ENCODE measurements at places on chromosomes 7 and 10.
A peak's percentile ranks its signal among the peaks of the same experiment; 100 is the strongest.

DNA sequence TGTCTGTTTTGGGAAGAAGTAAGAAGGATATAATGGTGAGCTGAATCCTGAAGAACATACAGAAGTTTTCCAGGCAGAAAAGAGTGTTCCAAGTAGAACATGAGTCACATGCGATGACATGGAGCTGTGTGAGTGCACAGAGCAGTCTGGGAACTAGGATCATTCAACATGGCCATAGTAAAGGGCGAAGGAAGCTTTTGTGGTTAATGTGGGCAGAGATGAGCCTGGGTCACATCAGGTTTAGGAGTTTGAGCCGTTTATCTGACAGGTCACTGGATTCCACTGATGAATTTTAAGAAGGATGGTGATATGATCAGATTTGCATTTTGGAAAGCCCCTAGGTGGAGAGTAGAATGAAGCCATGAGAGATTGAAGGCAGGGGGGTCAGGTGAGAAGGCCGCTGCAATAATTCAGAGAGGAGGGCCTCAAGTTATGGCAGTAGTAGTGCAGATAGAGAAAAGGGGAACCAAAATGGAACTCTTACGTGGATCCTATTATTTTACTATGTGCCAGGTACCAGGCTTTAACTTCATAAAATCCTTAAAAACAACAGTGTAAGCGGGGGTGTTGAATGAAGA is 171.3 kb downstream of the RNLS start:
- no peak for DNase-seq

DNA sequence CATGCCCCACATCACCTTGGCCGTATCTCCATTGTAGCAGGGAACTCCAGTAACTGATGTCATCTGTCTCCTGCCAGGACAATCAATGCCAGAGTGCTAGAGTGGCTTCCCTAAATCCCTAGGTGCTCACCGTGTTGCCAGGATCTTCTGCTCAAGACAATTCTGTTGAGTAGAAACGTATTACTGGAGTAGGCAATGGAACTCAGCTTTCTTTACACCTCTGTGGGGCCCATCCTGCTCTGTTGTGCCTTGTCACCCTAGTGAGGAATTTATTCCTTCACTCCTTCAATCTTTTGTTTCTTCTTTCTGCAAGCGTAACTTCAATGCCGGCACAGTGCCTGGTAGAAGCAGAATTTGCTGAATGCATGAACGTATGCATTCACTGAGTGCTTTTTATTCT is 305.5 kb upstream of the ZMIZ1 start:
- no peak for DNase-seq

DNA sequence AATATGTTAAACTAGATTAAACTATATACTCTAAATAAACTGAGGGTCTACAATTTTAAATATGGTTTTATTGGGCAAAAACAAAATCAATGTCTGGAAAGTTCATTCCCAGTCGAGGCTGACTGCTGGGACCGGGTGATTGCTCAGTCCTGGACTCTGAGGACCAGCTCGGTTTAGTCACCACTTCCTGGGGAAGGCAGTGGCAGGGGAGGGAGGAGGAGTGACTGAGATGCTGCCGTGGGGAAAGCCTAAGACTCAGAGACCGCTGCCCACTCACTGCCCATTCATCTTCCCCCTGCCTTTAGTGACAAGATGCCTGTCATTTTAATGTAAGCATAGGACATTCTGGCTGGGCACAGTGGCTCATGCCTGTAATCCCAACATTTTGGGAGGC is 29.0 kb downstream of the ATOH7 start:
- DNase-seq = peak; percentile 66

GRCh38 chr7:51045319-51046102 is 262.8 kb upstream of the GRB10 start:
- no peak for DNase-seq

GRCh38 chr10:90413196-90413595 is 444.6 kb downstream of the HTR7 start:
- no peak for DNase-seq

DNA sequence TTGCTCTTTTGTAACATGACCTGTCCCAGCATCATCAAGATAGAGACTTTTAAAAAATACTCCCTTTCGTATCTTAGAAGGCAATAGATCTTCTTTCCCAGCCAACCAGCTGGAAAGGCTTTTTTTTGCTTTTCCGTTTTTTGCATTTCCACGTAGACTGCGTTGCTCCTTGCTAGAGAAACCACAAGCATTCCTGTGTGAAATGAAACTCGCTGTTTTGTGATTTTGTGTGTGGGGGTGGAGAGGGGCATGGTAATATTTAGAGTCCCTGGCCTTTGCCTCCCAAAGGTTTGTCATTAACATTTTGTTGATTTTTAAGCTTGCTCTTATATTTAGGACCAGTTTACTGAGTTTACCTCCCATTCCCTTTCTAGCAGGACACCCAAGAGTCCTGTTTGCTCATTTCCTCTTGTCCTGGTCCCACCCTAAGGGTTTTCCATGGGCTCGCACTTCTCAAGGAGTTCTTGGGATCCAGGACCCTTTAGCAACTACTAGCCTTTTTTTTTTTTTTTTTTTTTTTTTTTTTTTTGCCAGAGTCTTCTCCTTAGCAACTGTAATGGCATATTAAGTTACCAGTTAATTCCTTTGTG is 243.6 kb downstream of the BICC1 start:
- DNase-seq = no peak

GRCh38 chr10:88428442-88428841 is 154.7 kb downstream of the RNLS start:
- no peak for DNase-seq

GRCh38 chr10:132958883-132959558 is 16.7 kb upstream of the CFAP46 start:
- peak; percentile 46 for DNase-seq

DNA sequence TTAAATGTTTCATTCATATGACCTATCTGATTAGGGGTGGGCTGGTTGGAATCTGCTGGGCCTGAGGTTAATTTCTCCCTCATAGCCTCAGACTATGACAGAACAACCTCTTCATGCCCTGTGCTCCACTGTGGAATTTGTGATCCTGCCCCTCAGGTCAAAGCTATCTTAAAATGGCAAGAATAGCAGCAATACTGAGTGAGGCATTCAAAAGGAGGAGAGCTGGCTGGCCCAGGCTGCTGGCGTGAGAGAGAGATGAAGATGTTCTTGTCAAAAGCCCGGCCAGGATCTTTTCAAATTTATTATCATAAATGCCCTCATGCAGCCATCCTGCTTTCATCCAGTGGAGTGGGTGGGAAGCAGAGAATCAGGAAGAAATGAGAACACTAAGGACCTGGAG is 41.8 kb upstream of the PLCE1 start:
- no peak for DNase-seq

DNA sequence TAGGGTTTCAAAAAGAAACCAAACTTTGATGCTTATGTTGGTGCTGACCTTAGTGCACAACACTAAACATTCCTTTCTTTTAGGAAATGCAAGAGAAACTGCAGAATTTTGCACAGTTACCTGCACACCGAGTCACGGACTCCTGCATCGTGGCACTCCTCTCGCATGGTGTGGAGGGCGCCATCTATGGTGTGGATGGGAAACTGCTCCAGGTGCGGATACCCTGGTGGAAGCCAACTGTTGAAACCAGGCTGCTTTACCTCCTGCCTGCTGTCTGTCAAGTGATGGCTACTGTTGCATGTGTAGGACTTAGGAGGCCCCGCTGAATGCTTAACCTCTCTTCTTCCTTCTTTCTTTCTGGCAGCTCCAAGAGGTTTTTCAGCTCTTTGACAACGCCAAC is 11.7 kb downstream of the CASP2 start:
- DNase-seq = peak; percentile 80

- no peak for DNase-seq
Measured at GRCh38 chr7:93054975-93055374, 62.8 kb downstream of the SAMD9 start.

DNA sequence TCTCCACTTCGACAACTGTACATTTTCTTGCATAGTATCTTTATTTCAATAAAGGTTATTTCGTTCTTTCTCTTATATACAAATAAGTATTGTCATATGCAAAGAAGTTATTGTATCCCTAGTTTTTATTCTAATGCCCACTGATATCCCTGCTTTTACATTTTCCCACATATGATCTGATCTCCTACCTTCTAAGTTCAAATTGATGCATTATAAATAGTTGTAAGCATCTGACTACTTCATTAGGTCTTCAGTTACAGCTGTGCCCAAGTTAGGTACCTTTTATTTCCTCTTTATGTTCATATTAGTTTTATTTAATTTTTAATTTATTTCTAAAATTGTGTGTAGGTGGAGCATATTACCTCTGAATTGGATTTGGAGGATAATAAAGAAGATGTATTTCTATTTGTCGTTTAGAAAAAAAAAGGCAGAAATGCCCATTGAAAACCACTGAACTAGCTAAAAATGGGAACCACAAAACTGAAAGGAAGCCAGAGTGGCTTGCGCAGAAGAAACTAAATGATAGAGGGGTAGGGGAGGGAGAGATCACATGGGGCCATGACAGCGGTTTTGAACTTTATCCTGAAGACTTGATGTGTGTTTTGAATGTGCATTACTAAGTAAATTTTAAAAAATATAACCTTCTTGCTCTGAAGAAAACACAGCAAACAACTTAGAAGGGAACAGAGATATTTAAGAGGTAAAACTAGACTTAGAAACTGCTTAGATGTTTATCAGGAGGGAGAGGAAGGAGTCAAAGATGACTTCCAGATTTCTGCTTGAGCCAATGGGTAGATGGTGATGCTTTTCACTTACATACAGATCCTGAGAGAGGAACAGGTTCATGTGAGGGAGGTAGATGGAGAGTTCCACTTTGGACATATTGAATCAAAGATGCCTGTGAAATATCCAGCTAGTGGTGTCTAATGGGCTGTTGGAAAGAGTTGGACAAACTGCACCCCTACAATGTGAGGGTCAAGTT is 9.3 kb upstream of the ZC3HAV1L start:
- no peak for DNase-seq

GRCh38 chr10:28765641-28766040 is 88.3 kb downstream of the BAMBI start:
- DNase-seq = no peak

- peak; percentile 82 for DNase-seq
Measured at GRCh38 chr10:96719850-96720421, 378 bp downstream of the PIK3AP1 start.

DNA sequence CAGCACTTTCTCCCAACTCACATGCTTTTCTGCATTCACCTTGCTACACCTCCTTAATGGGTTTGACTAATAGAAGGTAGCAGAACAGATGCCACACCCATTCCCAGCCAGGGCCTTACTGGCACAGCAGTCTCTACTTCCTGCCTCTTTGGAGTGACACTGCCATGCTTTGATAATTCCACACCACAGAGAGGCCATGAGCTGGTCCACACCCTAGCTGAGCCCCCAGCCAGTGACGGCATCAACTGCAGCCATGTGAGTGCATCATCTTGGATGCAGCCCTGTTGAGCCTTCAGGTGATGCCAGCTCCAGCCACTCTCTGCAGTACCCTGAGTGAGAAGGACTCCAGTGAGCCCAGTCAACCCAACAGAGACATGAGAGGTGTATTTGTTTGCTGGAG is 27.5 kb upstream of the EZH2 start:
- DNase-seq = no peak

DNA sequence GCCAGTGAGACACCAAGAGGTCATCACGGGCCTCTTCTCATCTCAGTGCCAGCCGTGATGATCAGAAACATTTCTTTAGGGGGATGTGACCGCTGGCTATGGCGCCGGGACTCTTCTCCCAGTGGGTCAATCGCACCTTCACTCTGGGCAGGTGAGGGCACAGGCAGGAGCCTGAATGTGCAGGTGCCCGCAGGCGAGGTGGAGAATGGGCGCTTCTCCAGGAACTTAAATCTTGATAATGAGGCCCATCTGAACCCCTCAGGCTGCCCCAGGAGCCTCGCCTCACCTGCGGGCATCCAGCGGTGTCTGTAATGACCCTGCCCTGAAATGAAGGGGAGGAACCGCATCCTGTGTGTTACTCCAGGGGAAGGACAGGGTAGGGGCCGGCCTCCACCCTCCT is 204.7 kb downstream of the ADARB2 start:
- DNase-seq = no peak

GRCh38 chr10:123746061-123746460 is 79.9 kb downstream of the GPR26 start:
- no peak for DNase-seq

DNA sequence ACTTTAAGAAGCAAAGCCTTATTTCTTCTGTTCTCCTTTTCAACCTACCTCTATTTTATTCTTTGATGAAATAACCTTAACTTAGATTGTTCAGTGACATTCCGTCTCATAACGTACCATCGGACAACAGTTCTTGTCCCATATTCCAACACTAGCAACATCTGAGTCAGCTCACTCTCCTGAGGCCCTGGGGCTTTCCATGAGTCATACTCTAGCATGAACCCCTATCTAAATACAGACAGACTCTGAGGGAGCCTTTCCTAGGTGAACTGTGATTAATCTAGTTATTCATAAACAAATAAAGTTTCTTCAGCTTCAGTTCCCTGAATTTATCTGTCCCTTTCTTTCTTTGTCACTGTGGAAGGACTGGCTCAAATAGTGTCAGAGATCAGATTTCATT is 168.7 kb upstream of the LYZL1 start:
- DNase-seq = peak; percentile 57

GRCh38 chr10:20922451-20922850 is 25.3 kb upstream of the NEBL start:
- DNase-seq = no peak

GRCh38 chr10:34960983-34961382 is 129.2 kb downstream of the CUL2 start:
- DNase-seq = no peak

GRCh38 chr7:121537031-121537430 is 140.9 kb upstream of the FAM3C start:
- no peak for DNase-seq

- no peak for DNase-seq
Measured at GRCh38 chr10:23406409-23406808, 32.5 kb upstream of the OTUD1 start.

- DNase-seq = peak; percentile 40
Measured at GRCh38 chr10:103548581-103549348, 55.3 kb downstream of the NEURL1 start.

DNA sequence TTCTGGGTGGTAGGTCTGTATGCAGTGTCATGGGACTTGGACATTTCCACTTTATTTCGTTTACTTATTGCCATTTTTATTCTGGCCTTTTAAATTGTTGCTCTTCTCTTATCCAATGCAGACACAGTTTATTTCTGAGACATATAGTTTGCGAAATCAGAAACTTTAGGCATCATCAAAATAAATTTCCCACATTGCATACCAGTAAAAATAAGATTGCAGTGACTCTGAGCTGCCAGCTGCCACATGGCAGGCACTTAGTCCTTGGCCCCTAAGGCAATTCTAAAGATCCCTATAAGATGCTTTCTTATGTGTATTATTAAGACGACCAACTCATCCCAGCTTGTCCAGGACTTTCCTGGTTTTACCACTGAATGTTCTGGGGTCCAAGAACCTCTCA is 81.8 kb upstream of the ANKRD1 start:
- DNase-seq = no peak

GRCh38 chr7:44631458-44632115 is 25.2 kb downstream of the OGDH start:
- DNase-seq = no peak

GRCh38 chr7:150322114-150322832 is 882 bp upstream of the LRRC61 start:
- no peak for DNase-seq

GRCh38 chr7:39950473-39951225 is 593 bp downstream of the CDK13 start:
- DNase-seq = no peak

- peak; percentile 84 for DNase-seq
Measured at GRCh38 chr10:111128331-111129180, 51.7 kb downstream of the ADRA2A start.

Measured in islet precursor cell (in vitro differentiated cells).